AG10803 (cell line): ENCODE measurements at places on chromosomes 6 and 20.

DNA sequence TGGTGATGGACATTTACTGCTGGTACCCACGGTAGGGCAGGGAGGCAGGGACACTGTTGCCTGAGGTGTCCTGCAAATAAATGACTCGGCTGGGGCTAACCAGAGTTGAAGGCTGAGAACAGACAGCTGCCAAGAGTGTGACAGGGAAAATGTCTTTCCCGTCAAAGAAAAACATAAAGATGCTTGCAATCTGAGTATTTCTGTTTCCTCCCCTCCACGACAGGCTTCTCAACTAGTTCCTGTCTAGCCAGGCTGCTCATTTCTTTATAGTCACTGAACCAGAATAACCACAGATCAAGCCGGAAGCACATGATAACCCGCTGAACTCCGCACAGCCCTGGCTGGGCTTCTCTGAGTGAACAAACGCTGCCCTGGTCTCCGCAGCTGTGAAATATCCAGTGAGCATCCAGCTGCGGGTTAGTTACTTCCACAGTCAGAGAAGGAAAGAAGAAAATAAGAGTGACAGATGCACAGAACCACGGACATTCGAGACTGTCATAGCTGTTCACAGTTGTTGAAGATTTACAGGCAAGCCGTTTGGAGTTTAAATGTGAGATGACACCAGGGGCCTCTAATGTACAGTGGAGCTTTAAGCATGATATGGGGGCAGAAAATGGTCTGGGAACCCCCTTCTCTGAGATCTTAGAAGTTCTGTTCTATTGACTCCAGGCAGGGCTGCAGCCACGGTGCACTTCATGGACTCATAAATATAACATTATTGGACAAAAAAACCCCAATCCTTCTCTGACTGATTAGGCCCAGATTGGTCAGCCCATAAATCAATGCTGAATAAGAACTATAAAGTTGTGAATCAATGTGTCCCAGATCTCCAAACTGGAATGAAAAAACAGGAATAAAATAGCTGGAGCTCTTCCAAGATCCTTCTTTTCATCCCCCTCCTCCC, 299.9 kb upstream of the SUPT3H start:
- peak; percentile 44 for DNase-seq

- no peak for DNase-seq
Measured at GRCh38 chr6:38755207-38755606, 40.1 kb downstream of the DNAH8 start.

GRCh38 chr20:34062570-34063482, 49.2 kb downstream of the EIF2S2 start:
- DNase-seq: peak; percentile 64

DNA sequence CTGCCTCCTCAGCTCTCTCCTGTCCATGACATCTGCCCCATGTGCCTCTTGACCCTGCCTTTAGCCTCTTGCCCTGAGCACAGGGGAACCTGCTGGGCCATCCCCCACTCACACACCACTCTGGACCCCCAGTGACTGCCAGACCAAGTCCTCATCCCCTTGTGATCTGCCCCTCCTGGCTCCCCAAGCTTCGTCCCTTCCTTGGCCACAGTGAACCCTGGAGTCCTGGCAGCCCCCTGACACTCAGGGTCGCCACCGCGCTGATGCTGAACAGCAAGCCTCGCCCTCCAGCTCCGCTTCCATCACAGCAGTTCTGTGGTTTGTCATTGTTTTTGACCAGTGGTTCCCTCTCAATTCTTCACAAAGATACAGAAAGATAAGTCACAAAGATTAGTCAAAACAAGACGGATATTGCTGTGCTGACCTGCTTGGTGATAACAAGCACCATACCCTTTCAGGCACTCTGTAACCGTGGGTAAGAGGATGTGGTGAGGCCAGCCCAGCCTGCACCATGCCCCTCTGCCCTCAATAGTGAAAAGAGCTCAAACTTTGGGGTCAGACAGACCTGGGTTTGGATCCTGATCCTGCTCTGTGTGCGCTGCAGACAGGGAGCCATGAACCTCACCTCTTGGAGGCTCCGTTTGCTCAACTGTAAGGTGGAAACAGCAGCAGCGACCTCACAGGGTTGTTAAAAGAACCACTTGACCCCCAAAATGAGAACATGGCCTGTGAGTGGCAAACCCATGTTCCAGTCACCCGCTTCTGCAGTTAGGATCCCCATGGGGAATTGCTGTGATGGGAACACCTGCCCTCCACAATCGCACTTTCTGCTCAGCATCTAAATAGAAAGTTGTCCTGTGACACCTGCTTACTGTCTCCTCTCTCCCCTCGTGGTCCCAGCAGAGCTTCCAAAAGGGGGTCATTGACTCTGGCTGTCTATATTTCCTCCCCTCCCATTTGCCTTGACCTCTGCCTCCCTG, 114.5 kb downstream of the TOX2 start:
- no peak for DNase-seq

- peak; percentile 85 for DNase-seq
Measured at GRCh38 chr6:155272353-155273232, 8.8 kb downstream of the CLDN20 start.

DNA sequence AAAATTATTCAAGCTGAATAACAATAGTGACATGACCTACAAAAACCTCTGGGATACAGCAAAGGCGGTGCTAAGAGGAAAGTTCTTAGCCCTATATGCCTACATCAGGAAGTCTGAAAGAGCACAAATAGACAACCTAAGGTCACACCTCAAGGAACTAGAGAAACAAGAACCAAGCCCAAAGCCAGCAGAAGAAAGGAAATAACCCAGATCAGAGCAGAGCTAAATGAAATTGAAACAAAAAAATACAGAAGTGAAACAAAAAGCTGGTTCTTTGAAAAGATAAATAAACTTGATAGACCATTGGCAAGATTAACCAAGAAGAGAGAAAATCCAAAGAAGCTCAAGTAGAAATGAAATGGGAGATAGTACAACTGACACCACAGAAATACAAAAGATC, 47.6 kb upstream of the NOTCH4 start:
- no peak for DNase-seq

DNA sequence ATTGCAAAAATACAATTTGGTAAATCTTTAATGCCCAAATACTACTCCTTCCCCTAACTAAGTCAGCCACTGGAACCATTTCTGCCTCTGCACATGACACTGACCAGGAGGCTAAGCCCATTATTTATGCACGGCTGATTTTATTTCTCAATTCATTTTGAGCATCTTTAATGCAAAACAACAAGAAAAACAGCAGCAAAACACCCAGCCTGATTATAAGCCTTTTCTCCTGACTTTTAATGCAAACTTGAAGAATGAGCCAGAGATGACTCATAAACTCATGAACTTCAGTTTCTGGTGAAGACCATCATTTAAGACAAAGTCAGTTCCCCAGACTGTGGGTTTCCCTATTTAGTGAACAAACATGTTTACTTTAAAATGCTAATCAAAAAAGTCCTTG, 51.6 kb downstream of the CYP24A1 start:
- DNase-seq: peak; percentile 52
